Mucosa of gallbladder (tissue), 1 donor: ENCODE measurements at places on chromosomes 6 and 20. TPM values are rescaled to one million over a fixed set of nuclear protein-coding genes. Genes with fewer than 3 reads are reported as not detected.

DNA sequence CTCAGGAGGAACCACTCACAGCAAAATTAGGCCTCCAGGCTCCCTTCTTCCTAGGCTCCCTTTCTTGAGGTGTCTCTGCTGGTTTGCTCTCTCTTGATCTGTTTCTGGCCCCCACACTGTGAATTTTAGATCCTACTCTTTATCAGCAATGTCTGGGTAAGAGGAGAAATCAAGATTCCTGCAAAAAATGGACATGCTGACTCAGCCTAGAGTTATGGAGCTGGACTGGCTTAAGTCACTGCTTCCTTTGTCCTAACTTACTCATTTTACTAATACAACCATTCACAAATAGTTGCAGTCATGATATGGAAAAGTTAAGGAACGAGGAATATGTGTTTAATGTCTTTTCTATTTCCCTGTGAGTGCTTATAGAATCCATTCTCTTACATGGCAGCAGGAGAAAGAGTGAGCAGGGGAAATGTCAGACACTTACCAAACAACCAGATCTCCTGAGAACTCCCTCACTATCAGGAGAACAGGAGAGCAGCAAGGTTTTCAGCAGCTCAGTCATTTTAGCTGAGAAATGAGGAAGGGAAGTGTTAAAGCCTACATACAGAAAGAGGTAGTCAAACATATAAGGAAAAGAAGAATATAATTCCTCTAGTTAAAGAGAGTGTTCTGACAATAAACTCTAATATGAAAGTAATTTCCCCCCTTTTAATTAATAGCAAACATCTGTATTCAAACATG, 160.8 kb downstream of the PDE7B start:
- DNase-seq: no peak

Gene ADISSP
- total RNA-seq: 61.1 TPM

DNA sequence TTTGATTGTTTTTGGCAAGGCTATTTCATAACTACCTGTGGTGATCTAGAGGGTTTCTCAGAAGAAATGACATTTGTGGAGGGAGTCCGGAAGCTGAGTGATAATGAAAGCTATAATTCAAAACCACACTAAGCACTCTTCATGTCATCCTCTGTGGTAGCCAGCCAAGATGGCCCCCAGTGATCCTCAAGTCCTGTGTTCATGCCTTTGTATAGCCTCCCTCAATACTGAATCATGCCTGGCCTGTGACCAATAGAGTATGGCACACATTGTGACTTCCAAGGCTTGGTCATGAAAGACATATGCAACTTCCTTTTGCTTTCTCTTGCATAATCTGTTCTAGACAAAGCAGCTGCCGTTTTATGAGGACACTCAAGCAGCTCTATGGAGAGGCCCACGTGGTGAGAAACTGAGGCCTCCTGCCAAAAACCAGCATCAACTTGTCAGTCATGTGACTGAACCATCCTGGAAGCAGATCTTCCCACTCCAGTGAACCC, 12.8 kb upstream of the DNAAF9 start:
- peak; percentile 23 for DNase-seq

Gene R3HDML
- not detected for total RNA-seq

- no peak for DNase-seq
Measured at GRCh38 chr6:140064366-140064765, 689.9 kb upstream of the CITED2 start.

Gene PPP2R5D
- total RNA-seq: 34.9 TPM

GRCh38 chr6:47592131-47592840, 106.1 kb upstream of the ADGRF4 start:
- DNase-seq: no peak

Gene LY86
- 7.0 TPM for total RNA-seq

GRCh38 chr20:21509597-21510371, 4.1 kb downstream of the NKX2-2 start:
- no peak for DNase-seq

Gene TNFRSF21
- total RNA-seq: 64.7 TPM

- DNase-seq: peak; percentile 77
Measured at GRCh38 chr6:116561377-116562018, 7.9 kb downstream of the CALHM4 start.

GRCh38 chr6:17542243-17542642, 57.9 kb upstream of the FAM8A1 start:
- no peak for DNase-seq

GRCh38 chr6:122580737-122581136, 29.5 kb upstream of the PKIB start:
- no peak for DNase-seq

Gene NKAIN2
- total RNA-seq: 0.29 TPM

Gene SUMO4
- 1.3 TPM for total RNA-seq

DNA sequence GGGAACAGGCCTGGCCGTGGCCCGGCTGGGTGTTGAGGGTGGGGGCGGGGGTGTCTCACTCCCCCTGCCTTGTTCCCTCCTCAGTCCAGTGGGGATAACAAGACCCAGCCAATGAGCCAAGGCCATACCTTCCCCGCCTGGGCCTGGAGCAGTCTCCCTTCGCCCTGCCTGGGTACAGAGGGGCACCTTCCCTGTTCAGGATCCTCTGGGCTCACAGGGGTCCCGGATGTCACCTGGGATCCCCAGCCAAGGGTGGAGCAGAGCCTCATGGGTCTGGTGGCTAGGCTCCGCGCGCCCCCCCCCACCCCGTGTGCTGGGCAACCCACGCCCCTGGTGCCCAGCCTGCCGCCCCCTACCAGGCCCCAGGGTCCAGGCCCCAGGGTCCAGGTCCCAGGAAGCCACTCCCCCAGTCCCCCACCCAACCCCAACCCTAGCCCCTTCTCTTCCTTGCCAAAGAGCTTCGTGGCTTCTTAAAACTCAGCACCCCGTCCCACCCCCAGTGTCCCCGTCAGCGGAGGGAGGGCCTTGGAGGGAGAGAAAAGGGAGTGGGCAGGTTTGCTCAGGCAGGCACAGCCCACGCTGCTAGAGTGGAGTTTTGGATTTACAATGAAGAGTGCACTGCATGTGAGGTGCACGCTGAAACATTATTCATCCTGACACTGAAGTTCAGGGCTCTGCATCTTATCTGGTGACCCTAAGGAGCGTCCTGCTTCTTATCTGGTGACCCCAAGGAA, 11.8 kb downstream of the HRH3 start:
- DNase-seq: no peak

GRCh38 chr6:134795691-134796090, 154.2 kb downstream of the ALDH8A1 start:
- DNase-seq: no peak

DNA sequence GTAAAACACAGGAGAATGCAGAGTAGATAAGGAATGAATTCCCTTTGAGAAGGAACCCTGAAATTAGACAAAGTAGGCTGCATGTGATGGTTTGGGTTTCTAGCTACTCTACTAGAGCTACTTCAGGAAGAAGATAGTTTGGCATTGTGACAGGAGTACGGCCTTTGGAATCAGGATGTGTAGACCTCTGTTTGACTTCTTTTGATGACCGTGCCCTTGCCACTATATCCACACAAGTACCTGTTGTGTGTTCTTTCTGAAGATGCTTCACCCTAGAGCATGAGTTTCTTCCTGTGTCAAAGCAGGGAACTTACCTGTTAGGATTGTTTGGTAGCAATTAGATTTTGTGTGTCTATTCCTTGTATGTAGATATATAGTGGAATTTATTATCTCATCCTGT, 41.7 kb downstream of the CD2AP start:
- peak; percentile 53 for DNase-seq

- DNase-seq: no peak
Measured at GRCh38 chr20:61178551-61179071, 73.5 kb upstream of the CDH4 start.

Gene PRSS35
- total RNA-seq: 2.8 TPM

DNA sequence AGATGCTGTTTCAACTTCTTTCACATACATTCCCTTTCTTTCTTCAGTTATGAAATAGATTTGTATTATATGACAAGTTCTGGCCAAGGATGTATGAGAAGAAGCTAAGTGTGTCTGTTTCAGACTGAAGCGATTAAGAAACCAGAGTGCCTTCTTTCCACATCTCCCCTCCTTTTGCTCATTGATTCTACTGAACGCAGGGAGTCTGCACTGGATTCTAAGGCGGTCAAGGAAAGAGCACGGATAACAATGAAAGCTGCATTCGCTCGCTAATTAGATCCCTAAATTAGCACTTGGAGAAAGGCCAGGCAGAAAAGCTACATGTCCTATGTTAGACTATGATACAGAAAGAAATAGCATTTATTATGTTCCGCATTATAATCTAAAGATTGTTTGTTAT, 267.7 kb downstream of the HAO1 start:
- no peak for DNase-seq

Gene TBX18
- 1.4 TPM for total RNA-seq

DNA sequence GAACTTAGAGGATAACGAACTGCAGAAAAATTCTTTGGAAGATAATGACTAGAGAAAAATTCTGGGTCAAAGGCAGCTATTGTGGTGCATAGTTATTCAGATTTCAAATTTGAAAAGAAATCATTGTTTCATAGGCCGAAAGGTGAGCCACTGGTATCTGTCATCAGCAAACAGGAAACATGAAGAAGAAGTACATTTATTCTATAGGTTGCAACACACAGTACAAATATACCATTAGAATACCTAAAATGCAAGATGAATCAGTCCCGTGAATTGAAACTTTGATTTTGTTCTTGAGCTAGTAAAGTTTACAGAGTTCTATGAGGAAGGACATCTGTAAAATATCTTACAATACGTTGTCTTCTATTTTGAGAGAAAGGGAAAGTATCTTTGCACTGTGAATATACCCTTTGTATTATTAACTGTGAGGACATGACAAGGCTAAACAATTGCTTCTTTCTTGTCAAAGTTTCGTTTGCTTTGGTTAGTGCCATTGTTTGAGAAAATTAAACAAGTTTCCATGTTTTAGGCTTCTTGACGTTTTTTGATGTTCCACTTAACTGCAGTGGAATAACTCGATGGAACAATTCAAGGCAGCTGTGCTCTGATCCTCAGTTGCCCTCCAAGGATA, 84.7 kb downstream of the HDGFL1 start:
- DNase-seq: no peak

DNA sequence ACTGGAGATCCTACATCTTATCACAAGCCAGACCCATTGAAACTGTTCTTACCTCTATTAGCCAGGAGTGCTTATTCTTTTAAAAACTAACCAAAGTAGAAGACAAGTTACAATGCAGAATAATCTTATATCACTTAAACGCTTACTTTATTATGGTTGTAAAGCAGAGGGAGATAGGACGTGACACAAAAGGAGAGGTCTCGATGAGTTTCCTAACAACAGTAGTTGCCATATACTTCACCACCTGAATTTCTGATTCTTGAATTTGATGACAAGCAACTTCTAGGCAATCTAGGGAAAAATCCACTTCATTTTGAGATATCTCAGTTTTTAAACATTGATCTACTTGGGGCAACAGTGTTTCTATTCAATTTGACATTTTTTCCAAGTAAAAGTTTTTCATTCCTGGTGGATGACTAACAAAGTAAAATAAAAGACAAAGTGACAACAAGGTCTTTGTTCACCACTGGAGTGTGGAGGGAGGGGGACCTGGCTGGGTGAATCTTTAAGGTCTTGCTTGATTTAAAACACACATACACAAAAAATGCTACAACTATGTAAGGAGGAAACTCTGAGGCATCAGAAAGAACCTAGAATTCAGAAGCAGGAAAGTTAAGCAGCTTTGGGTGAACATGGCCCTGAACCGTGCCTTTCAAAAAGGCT, 110.9 kb downstream of the SMLR1 start:
- no peak for DNase-seq

GRCh38 chr20:33673410-33674293, 576 bp downstream of the NECAB3 start:
- no peak for DNase-seq

Gene CENPW
- 3.3 TPM for total RNA-seq

Gene RGS17
- total RNA-seq: 3.5 TPM

Gene SLC17A9
- total RNA-seq: 19.8 TPM

Gene RIMS4
- 0.06 TPM for total RNA-seq

DNA sequence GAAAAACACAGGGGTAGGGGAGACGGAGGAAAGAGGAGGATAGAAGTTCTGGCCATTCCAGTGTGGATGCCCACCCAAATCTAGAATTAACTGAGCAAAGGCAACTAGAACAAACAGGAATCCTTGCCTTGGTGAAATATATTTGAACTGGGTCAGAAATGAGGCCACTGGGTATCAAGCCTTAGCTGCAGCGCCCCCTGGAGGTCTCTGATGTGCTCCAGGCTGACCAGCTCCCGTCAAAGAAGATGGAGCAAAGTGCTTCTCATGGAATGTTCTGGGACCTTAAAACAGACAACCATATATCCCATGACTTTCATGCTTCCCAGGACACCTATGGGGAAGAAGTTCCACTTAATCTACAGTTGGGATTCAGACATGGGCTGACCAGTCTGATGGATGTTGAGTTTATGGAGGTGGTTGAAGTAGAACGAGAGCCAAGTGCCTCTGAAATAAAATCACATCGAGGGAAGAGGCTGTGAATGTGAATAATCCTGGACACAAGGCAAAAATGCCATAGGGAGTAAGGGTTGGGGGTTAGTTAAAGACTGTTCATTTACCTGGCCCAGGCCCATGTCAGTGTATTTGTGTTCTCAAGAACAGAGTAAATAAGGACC, 50.4 kb downstream of the HLA-DPB1 start:
- DNase-seq: peak; percentile 68

Gene PTPRT
- total RNA-seq: 45.0 TPM

DNA sequence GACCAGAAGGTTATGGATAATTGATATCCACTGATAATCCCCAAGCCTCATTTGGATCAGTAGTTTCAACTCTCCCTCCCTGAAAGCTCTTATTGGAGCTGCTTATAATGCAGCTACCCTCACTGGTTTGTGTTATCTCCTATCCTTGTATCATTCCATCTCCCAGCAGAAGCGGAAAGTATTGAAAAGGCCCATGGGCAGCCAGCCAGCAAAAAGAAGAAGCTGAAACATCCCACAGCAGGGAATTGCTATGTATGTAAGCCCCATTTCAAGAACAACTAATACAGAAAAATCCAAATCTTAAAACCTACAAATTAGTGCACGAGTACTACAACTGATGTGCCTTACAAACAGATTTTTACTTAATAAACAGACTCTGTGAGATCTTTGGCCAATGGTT, 269.0 kb upstream of the ECI2 start:
- no peak for DNase-seq

GRCh38 chr20:41027872-41028358, 707 bp upstream of the TOP1 start:
- DNase-seq: no peak

Gene UNC5CL
- 26.4 TPM for total RNA-seq

DNA sequence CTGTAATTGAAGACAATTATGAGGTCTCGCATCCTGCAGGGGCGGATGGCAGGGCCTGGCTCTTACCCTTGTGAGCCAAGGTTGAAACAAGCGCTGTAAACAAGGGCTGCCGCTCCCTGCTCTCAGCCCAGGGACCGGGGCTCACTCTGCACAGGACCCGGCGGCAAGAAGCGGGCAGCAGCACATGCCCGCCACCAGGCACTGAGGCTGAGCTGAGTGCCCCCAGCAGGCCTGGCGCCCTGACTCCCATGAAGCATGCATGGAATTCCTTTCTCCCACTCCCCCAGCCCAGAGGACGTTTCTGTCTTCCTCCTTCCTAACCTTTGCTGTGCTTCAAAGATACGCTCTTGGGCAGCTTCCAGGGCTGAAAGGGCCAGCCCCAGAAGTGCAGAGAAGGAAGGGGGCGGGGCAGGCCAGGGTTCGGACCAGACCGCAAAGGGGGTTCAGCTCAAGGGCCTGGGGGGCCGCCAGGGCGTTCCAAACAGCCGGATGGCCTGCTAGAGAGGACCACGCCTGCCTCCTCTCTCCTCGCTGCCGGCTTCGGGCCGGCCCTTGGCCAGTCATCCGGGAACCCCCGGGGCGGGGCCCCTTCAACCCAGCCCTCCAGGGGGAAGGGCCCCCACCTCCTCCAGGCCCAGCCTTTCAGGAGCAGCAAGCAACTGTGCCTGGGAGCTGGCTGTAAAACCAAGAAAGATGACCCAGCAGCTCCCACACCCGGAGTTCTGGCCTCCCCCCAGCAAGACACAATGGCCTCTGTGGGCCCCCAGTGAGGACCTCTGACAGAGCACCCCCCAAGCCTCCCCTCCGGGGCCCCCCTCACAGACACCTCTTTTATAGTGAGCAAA, 109.9 kb downstream of the NOL4L start:
- peak; percentile 94 for DNase-seq
